ENCODE measurements at places on chromosomes 5 and 9.

- no peak for DNase-seq
These were observed 45.6 kb downstream of the GNAQ start for GRCh38 chr9:77985996-77986395.

DNA sequence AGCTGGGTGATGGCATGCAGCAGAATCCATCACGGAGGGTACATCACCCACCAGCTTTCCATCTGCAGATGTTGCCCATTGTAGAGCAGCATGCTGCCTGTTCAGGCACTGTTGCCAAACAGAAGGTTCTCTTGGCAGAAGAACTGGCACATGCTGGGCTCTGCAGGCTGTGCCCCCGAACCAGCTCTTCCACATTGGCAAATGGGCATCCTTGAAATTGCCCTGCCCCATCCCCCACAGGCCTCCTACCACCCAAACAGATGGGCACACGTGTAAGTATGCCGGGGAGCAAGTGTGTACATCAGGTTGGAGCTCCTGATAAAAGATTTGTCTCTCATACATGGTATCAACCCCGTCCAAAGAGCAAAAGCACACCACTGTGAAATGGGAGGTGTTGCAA is 220.3 kb upstream of the TAS2R1 start:
- no peak for DNase-seq

DNA sequence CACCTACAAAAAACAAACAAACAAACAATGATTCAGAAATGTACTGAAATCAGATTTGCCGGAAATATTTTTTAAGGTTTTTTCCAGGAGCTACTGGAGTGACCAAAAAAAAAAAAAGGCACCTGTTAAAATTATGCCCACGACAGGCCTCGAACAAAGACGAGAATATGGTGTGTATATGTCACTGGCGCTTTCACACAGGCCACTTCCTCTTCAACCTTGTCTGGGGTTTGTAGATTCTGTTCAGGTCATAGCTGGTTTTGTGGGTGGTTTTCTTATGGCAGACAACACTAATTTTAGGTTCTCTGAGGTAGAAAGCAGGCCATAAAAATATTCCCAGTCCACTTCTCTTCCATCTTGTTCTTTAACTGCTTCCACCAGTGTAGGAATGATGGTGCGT is 7.0 kb downstream of the NDUFB6 start:
- DNase-seq = no peak

DNA sequence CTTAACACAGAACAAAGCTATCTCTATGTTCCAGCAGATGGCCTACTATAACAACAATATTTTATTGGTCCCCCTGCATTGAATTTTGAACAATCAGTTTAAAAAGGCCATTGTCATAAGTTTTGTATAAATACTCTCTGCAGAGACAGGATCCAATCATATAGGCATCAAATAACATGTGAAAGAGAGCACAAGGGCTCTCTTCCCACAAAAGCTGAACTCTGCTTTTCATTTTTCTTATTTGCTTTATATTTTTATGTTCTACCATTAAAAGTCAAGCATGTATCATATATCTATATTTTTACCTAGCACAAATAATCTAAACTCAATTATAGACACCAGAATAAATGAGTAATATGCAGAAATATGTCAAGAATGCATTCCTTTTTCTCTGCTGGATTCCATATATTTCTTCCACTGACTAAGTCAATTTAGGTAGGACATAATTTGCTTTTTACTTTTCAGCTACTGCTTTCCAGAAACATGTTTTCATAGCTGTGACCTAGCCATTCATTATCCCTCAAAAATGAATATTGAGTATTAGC is 143.6 kb downstream of the CDH9 start:
- DNase-seq = no peak

DNA sequence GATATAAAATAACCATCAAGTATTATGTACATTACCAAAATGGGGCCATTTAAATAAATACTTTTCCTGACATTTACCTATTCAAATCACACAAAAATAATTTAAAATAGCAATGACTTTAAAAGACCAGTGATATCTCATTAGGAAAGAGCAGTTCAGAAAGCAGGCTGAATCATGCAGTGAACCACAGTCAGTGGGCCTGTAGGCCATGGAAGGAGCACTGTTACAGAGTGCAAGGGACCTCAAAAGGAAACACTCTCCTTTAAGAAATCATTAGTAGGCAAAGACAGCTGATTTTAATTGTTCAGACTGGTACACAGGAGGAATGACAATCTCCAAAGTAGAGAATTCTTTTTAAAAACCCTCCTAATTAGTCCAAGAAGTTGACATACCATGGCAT is 283.5 kb upstream of the EFNA5 start:
- no peak for DNase-seq

- no peak for DNase-seq
These were observed 1.7 kb downstream of the PALM2AKAP2 start for GRCh38 chr9:109781541-109782197.

DNA sequence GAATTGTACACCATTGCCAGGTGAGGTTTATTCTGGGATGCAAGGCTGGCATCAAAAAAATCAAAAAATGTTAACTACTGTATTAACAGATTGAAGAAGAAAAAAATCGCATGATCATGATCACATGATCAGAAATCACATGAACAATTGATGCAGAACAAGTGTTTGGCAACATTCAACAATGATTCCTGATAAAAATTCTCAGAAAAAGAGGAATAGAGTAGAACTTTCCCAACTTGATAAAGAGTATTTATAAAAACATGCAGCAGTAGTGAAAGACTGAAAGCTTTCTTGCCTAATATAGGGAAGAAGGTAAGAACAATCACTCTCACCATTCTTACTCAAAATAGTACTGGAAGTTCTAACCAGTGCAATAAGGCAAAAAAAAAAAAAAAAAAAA is 16.4 kb downstream of the SLCO4C1 start:
- no peak for DNase-seq

DNA sequence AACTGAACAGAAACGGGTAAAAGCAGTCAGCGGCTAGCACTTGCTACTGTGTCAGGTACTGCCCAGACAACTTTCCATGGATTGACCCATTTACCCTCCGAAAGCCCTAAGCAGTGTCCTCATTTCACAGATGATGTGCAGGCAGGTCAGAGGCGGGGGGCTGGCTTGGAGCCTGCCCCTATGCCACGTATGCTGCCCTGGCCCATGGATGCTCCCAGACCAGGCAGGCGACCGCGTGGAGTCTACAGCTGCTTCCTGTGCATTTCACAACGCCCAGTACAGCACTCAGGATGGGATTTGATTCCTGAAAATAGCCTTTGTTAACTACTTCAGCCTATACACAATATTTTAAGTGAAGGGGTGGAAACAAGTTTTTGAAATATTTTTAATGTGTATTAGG is 202.9 kb downstream of the NXNL2 start:
- no peak for DNase-seq

DNA sequence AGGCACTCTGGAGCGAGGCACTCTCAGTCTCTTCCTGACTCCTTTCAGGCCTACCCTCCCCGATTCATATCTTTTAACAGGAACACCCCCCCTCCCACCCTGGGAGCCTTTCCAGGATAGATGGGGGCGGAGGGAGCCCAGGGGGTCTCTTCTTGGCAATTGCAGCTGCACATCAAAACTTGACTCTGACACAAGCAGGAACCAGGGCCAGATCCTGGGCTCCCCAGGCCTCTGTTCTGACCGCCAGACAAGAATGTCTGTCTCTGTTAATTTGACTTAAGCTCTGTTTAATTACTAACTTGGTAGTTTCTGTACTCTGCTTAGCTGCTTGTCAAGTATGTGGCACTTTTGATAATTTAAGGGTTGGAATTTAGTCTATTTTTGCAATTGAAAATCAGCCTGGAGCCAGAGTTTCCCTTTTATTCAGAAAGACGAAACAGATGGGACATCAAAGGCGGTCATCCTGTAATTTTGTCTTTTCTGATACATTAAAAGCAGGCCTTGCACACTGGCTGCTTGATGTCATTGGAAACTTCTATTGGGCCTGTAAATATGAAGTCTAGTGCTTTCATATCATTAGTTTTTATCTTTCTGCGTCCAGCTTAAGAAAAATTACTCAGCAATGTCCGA is 43.3 kb downstream of the ACTL7B start:
- no peak for DNase-seq

DNA sequence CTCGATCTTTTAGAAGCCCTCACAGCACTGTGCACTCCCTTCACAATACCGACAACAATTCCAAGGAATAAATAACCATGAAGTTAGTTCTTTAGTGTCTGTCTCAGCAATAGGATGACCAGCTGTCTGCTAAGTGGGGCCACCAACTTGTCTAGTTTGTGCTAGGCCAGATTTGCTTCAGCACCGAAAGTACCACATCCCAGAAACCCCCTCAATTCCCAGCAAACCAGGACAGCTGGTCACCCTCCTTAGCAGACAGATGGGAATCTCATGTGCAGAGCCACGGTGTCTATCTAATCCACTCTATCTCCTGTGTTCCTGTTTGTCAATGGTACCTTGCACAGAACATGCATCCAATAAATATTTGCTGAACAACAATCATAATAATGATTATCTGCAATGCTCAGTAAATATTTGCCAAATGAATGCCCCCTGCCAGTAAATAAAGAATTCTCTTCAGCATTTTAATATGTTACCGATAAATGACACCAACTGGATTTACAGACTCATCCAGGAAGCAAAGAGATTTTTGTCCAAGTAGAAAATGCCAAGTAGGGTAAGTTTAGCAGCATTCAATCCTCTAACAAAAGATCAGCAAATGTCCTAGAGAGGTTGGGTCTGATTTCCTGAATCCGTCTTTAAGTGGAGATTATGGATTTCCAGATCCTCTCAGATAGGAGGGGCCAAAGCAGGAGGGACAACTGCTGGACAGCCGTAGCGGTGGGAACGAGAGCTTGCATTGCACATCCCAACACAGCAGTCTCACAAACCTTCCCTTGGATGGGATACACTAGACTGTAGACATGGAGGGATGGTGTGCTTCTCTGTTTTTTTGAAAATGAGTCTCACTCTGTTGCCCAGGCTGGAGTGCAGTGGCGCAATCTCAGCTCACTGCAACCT is 51.9 kb upstream of the ANKRD33B start:
- no peak for DNase-seq

- DNase-seq = no peak
These were observed 688 bp downstream of the SNX24 start for GRCh38 chr5:122846051-122846550.

GRCh38 chr5:68181039-68181599 is 34.4 kb upstream of the PIK3R1 start:
- DNase-seq = no peak

DNA sequence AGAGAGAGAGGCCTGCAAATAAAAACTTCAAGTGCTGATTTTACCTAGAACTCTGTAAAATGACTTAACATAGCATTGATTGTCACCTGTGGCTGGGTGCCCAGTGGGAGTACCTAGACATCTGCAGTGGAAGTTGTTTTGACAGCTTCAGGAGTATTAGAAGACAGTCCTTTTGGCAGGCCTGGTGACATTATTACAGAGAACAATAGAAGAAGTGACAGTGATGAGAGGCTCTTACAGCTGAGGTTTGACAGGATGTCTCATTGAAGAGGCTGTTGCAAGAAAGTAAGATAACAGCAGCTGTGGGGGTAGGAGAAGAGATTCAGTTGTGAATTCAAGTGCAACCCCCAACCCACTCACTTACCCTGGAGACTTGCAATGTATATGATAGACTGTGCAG is 27.9 kb upstream of the MUSK start:
- no peak for DNase-seq

GRCh38 chr9:136942112-136942880 is 2.2 kb downstream of the FBXW5 start:
- no peak for DNase-seq

- DNase-seq = no peak
These were observed 177.8 kb downstream of the SNX18 start for GRCh38 chr5:54695198-54695966.

- DNase-seq = no peak
These were observed 130.9 kb upstream of the TMEM161B start for GRCh38 chr5:88399561-88399960.

- DNase-seq = no peak
These were observed 512.0 kb downstream of the RAB3C start for GRCh38 chr5:59094864-59095263.

DNA sequence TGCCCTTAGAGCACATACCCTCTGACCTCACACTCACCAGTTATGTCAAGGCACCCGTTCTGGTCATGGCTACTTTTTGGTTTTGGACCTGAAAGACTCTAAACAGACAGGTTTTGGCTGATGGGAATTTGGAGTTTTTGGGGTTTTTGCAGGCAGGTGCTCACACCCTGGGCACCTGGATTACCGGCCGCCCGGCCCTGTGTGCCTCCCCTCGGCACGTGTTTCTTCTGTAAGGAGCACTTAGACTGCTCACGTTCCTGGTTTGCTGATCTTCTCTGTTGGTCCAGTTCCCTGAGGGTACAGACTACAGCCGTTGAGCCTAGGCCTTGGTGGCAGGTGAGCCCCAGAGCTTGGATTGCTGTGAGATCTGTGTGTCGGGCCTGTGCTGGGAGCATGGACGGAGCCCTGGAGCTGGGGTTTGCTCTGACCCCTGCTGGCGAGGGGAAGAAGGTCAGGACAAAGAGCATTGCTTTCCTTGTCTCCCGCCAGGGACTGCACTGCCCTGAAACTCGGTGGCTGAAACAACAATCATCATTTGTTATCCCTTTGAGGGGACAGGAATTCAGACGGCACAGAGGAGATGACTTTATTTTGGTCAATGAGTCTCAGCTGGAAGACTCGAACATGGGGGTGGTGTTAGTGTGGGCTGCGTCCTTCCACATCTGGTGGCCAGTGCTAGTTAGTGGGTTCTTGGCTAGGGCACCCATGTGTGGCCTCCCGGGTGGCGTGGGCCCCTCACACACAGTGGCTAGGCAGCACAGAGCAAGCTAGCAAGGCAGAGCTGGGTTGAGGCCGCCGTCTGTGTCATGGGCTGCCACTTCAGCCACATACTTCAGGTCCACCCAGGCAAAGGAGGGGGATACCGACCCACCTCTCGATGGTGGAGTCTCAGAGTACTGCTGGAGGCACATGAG is 76.4 kb downstream of the EHMT1 start:
- DNase-seq = no peak

DNA sequence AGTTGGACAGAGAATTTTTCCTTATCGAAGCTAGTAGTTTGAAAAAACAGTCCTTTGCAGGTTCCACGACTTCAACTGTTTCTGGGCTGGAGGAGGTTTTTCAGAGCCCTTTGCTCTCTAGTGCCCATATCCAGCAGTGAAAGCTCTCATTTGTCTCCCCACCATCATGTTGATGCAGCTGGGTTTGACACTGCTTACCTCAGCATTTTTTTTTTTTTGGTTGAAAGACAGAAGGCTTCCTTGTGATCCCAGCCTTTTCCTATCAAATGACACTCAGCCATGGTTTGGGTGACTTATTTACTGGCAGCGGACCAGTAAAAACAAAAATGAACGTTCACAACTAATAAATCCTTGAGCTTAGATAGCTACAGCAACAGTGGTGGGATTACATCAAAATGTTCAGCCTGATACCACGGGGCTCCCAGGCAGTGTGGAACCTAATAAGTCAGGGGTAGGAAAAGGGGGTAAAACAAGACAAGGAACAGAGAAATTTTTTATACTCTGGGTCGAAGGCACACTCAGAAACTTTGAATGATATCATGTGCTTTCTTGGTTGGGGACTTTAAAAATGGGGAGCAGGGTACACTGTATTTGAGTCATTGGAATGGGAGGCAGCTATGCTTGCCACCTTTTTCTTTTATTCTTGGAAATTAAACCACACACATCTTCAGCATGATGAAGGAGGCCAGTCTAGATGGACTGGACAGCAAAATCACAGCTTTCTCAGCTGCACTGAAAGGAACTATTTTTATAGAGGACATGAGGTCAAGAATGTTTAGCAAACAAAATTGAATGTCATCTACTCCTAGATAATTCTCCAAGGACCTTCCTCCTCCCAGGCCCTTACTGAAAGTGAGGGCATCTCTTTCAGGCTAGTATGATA is 308.9 kb upstream of the MPDZ start:
- no peak for DNase-seq

GRCh38 chr9:108003526-108003925 is 514.0 kb upstream of the KLF4 start:
- DNase-seq = no peak

- no peak for DNase-seq
These were observed 243.9 kb downstream of the ARL15 start for GRCh38 chr5:54066433-54066832.
